NCI-H2081 treated with DMSO at 0.1 percent for 48 hours (cell line): ENCODE measurements at places on chromosomes 12 and 14.
A peak's percentile ranks its signal among the peaks of the same experiment; 100 is the strongest.

DNA sequence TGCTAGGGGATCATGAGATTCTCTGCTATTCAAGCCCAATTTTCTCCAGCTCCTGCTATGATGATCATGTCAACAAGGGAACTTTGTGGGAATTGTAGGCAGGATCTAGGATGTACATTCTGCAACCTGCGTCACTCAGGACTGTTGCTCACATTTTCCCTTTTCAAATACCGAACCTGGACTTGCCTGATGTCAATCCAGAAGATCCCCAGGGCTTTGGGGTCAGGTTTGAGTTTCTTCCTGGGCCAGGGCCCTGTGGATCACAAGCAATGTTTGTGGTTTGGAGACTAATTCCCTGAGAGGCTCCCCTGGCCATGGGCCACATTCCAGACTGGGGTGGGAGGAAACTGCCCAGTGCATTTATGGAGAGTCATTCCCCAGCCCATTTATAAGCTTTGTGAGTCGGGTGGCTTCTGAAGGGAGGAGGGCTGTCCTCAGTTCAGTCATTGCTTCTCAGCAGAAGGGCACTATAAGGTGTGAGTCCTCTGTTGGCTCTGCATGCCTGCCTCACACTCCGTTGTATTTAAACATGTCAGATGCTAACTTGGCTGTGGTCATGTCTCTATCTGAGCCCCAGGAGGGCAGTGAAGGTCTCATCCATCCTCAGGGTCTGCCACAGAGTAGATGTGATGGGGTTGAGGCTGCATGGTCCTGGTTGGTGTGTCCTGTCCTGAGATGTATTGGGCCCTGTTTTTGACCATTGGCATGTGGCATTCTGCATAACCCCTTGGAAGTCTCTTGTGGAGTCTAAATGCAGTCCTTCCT lies 6.5 kb downstream of the KRT86 start:
- DNase-seq, result no peak

- peak; percentile 60 for DNase-seq
These were observed 434.1 kb downstream of the NOVA1 start for GRCh38 chr14:26163761-26164160.

DNA sequence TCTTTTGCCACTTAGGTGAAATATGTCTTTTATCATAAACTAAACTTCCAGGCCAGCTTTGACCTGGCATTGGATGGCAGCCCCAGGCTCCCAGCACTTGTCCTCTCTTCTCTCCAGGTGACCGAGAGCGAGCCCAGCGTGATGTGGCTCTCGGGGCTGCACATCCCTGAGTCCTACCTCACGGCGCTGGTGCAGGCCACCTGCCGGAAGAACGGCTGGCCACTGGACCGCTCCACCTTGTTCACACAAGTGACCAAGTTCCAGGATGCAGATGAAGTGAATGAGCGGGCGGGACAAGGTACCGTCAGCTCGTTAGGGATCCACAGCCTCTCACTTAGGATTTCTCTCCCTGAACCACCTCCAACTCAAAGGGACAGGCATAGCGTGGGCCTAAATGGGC lies 39.4 kb downstream of the CCDC92 start:
- DNase-seq, result no peak

- DNase-seq, result no peak
These were observed 12.5 kb upstream of the INF2 start for GRCh38 chr14:104676694-104677511.

DNA sequence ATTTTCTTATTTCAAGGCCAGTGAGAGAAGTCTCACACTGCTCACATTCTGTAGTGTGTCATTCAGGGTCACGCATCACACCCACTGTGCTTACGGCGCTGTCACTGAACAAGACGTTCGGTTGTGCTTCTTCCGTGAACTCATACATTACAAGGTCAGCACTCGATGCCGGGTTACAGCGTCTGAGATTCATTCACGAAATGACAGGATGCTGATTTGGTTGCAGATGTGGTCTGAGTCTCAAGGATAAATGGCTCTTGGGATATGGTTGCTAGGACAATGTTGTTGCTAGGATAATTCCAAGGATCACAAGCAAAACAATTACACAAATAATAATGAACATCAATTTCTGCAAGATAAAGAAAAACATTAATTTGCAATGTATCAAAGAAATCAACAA lies 47.4 kb downstream of the STX2 start:
- DNase-seq, result no peak

DNA sequence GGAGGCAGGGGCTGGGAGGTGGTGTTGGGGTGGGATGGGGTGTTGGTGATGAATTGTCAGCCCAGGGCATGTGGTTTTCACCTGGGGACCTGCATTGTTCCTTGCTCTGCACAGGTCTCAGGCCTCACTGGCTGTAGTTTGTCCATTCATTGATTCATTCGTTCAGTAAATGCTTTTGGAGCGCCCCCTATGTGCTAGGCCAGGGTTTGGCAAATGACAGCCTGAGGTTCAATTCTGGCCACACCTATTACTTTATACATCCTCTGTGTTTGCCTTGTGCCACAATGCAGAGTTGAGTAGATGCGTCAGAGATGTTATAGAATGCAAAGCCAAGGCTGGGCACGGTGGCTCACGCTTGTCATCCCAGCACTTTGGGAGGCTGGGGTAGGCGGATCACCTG lies 4.7 kb downstream of the ADCK1 start:
- DNase-seq, result no peak

- DNase-seq, result no peak
These were observed 91.5 kb downstream of the FBXW8 start for GRCh38 chr12:117002051-117002817.

- no peak for DNase-seq
These were observed 300.9 kb upstream of the G2E3 start for GRCh38 chr14:30257946-30258661.

GRCh38 chr12:27361372-27361771 lies 28.7 kb downstream of the BMAL2 start:
- DNase-seq, result no peak

DNA sequence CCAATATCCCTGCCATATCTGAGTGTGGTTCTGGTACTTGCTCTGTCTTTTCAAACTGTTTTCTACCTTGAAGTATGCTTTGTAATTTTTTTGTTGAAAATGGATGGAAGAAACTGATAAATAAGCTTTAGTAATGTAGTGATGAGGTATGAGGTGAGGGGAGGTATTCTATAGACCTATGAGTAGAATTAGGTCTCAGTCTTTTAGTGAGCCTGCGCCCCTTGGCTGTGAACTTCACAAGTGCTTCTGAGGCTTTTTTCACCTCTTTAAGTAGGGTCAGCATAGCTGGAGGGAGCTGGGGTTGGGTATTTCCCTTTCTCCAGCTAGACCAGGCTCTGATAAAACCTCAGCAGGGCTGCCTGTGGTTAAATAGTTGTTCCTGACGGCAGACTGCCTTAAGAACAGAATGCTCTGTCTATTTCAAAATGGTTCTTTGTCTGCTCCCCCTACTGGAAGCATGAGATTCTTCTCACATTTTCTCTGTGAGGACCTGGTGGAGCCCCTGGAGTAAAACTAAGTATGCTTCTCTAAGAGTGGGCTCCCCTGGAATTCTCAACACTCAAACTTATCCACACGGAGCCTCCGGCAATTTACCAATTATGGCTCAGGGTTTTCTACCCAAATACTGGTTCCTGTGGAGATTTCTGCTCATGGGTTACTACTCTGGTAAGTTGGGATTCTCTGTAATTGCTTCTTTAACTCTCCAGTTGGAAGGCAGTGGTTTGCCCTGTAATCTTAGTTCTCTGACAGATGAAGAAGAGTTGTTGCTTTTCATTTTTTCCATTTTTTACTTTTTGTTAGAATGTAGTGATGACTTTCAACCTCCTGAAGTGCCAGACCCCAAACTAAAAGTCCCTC lies 13.1 kb downstream of the KRT5 start:
- DNase-seq, result no peak

DNA sequence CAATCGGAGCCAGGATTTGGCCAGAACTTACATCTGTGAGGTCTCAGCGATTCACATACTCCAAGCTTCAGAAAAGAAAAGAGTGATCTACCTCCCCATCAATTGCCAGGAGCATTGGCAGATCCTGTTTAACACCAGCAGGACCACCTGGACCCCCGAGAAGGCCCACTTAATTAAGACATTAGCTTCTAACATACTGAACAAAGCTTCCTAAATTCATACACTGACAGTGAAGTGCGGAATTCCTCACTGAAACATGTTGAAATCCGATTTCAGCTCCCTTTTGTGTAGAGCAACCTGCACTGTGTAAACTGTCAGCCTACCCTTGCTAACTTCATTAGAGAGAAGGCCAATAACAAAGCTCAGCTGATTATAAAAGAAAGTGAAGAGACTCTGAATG lies 274.0 kb downstream of the NOVA1 start:
- DNase-seq, result no peak

DNA sequence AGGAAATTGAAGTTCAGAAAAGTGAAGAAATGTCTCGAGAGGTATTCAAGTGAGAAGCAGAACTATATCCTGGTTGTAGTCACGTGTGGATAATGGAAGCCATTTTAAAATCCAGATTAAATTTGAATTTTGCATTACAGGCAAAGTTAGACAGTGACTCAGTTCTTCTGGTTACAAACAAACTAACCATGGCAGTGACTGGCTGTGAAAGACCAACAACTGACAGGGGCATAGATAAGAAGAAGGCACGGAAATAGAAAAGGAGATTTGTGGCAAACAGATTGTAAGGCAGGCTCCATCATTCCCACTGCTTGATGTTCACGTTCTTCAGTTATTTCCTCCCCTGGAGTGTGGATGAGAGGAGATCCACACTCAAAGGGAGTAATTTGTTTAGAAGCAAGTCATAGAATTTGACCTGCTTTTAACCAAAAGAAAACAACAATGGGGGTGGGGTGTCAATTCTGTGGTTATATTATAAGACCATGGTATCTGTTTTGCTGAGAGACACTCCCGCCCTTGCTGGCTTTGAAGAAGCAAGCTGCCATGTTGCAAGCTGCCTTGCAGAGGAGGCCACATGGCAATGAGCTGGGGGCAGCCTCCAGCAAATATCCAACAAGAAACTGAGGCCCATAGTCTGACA lies 795.3 kb downstream of the VRK1 start:
- DNase-seq, result no peak

DNA sequence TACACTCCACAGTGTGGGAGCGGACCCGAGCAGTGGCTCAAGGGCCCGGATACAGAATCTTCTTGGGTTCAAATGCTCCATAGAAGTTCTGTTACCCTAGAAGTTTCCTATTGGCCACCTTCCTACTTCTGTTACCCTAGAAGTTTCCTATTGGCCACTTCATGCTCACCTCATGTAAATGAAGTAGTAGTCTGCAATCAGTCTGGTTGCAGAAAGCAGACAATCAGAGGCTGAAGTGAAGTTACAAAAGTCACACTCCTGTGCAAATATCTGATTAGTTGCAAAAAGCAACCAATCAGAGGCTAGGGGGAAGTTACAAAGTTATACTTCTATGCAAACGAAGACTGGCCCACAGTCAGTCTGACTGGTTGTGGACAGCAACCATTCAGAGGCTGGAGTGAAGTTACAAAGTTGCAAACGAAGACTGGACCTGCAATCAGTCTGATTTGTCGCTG lies 77.8 kb upstream of the CPNE8 start:
- DNase-seq, result no peak

- DNase-seq, result no peak
These were observed 157.3 kb upstream of the TMEM132C start for GRCh38 chr12:128109636-128110035.

DNA sequence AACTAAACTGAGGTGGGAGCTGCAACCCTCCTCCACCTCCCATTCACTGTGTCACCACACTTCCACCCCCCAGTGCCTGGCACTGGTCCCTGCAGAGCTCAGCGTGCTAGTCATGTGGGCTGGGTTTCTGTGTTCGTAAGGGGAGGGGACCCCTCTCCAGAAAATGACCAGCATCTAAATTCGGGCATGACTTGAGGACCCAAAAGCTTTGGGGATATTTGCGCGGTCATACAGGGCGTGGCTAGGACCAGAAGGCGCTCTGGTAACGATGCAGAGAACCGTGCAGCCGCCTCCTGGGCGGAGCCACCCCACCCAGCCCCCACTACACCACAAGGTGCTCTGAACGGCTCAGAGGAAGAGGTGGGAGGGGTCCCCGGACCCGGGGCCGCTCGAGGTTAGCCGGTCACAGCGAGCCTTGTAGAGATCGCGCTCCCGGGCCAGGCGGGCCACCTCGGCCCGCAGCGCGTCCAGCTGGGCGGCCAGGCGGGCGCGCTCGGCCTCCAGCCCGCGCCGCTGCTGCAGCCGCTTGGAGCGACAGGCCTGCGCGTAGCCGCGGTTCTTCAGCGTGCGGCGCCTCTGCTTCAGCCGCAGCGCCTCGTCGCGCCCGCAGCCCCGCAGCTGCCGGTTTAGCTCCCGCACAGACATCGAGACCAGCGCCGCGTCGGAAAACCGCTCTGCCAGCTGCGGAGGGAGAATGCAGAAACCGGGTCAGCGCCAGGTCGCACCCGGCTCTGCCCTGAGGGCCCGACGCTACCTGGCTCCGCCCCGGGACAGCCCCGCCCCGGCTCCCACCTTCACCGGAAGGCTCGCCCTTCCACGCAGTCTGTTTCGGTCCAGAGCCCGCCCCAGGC lies 9.8 kb downstream of the CPNE6 start:
- peak; percentile 21 for DNase-seq

GRCh38 chr12:124637581-124637981 lies 70.2 kb upstream of the NCOR2 start:
- no peak for DNase-seq

DNA sequence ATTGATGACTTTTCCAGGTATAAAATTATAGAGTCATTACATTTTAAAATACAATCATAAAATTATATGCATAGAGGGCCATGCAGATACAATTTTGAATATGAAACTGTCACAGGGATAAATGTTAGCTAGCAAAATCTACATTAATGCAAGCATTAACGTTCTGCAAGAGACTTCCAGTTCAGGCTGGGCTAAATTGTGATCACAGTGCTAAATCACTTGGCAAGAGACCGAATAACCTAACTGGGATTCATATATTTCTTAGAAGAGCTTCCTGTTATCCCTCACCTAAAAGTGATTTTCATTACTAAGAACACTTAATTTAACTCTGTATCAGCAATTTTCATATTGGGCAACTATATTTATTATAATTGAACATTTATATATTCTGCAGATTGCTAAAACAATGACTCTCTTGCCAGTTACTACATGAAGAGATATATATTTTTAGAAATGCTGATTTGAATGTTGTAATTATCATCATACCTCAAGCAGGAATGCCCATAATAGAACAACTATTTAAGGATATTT lies 83.2 kb downstream of the MGAT4C start:
- DNase-seq, result no peak
